ENCODE measurements at places on chromosomes 12 and 14.

DNA sequence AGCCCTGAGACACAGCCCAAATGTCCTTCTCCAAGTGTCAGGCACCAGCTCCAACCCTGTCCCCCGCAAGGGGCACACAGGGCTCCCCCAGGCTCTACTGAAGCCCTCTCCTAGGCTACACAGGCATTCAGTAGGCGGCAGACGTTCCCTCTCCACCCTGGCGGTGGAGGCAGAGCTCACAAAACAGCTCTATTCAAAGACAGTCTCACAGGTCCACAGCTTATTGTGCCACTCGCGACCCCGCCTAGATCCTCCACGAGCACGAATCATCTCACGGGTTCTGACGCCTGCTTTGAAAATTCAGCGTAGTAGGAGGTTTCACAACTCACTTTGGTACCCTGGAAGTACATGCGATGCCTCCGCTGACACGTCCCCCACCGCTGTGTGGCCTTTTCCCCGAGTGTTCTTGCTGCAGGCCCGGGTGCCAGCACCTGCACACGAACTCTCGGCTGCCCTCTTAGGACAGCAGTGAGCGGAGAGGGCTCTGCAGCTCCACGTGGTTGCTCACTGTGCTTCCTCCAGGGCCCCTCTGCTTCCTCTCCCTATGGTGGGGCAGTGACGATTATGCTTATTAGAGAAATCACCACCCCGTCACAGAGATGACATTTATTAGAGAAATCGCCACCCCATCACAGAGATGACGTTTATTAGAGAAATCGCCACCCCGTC is 78.5 kb downstream of the ADGRD1 start:
- no peak for DNase-seq

- DNase-seq, result no peak
These were observed 44.4 kb downstream of the PLEKHG7 start for GRCh38 chr12:92747151-92747550.

GRCh38 chr12:77213319-77213718 is 147.9 kb upstream of the E2F7 start:
- DNase-seq, result no peak

DNA sequence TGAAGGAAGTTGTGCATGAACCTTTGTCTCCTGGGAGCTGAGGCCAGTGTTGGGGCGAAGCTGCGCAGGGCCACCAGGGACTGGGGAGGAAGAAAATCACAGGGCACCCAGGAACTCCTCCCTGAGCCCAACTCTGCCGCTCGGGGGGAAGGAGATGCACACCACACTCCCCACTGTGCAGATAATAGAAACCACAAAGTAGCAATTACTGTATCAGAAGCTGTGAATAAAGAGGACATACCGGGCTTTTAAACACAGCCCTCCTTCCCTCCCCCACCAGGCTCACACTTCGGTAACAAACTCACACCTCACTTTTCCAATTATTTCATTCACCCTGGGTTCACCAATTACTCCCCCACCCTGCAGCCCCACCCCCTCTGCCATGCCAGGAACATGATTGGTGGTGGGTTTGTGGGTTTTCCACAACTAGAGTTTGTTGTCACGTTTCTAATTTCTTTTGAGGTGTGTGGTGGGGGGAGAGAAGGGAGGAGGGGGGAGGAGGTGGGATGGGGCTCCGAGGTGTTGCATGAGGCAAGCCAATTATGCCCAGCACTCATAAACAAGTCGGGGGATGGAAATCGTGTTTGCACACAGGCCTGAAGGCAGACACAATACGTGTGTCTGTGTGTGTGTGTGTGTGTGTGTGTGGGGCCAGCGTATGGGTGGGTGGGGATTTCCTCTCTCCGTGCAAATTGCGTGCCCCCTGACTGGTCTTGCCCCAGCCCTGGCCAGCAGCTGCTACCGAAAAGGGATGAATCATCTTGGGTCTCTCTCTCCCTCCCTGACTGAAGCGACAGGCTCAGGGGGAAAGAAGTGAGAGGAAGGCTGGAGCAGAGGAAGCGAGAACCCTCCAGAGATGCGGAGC is 103.3 kb downstream of the RBM19 start:
- peak; percentile 15 for DNase-seq

DNA sequence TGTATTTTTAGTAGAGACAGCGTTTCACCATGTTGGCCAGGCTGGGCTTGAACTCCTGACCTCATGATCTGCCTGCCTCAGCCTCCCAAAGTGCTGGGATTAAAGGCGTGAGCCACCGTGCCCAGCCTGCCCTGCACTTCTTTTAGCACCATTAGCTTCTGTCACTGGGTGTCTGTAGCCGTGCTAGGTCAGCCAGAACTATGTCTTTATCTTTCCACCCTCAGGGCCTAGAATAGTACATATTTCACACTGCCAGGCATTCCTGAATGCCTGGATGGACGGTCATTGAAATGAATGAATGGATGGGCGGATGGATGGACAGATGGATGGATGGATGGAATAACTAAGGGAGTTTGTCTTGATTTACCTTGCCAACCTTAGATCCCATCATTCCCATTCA is 33.7 kb downstream of the FBXL14 start:
- no peak for DNase-seq

DNA sequence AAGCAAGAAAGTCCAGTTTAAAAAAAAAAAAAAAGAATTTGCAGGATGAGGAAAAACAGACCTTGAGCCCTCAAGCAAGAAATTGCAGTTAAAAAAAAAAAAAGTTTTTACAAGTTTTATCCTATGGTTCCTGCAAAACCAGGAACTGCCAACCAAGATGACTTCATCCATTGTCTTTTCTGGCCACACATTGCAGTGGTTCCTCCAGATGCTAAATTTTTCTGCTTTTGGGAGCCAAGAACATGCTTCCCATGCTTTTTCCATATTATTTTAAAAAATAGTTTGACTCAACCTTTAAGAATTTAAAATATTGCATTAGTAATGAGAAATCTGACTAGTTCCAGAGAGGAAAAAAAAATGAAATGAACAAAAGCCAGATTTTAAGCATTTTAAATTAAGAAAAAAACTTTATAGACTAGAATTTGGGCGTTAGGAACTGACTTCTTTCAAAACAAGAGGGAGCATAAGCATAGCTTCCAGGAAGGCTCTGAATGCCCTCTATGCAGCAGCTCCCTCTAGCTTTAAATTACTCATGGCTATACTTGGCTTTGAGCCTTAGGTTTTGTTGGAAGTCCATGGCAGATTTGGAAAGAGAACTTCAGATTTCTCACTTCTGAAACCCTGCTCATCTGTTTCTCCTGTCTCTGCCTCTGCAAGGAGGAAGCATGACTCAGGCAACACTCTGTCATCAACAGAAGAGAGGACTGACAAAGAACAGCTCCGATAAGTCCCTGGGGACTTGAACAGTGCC is 124.5 kb downstream of the GPR65 start:
- peak; percentile 72 for DNase-seq

- no peak for DNase-seq
These were observed 75.4 kb downstream of the IFT81 start for GRCh38 chr12:110199339-110200123.

DNA sequence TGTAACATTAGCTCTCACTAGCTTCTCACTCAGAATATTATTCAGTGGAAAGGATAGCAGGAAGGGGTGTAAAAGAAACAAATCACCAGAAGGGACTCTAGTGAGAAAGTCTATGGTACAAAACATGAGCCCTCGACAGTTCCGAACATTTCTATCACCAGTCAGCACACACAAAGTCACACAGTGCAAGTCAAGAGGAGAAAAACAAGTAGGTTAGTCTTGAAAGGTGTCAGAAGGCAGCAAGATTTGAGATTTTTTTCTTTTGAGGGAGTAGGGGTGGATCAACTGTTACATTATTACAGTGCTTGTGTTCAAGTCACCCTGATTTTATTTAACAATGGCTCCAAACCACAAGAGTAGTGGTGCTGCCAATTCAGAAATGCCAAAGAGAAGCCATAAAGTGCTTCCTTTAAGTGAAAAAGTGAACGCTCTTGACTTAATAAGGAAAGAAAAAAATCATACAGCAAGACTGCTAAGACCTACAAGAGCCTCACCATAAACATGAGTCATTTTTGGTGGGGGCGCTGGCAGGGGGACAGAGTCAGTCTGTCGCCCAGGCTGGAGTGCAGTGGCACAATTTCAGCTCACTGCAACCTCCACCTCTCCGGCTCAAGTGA is 42.3 kb downstream of the GNS start:
- DNase-seq, result no peak

DNA sequence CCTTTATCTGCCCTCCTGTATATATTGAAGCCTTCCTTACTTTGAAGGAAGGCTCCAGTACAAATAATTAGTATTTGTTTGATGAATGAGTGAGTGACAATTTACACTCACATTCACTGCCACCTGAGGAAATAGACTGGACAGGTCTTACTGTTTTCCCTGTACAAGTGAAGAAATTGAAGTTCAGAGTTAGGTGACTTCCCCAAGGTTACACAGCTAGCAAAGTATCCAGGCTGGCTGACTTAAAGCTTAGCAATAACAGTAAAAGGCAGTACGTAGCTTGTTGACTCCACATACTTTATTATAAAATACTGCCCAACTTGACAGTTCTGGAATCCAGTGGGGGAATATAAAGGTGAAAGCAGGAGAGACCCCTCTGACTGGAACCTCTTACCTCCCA is 2.6 kb upstream of the KRT18 start:
- no peak for DNase-seq

- DNase-seq, result no peak
These were observed 11.6 kb upstream of the SMCO2 start for GRCh38 chr12:27434673-27435565.

- no peak for DNase-seq
These were observed 882 bp downstream of the HECTD1 start for GRCh38 chr14:31206536-31207286.
